AML-193 (cell line): ENCODE measurements at places on chromosomes 2 and 18.

DNA sequence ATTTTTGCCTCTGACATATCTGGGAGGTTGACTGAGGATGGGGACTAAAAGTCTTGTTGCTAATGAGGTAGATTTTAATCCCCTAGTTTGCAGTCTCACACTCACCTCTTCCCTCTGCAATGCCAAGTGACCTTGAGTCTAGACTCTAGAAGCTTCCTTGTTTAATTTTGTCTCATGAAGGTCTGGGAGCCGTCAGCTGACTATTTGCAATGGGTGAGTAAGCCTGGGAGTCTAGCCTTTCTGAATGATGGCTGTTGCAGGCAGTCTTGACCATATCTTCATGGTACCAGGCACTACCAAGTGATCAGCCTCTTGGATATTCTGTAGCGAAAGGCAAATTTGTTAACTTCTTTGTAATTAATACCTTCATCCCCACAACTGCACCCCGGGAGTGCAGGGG lies 61.2 kb downstream of the ARHGAP15 start:
- no peak for DNase-seq

GRCh38 chr2:33510586-33510968 lies 34.1 kb downstream of the RASGRP3 start:
- no peak for DNase-seq

DNA sequence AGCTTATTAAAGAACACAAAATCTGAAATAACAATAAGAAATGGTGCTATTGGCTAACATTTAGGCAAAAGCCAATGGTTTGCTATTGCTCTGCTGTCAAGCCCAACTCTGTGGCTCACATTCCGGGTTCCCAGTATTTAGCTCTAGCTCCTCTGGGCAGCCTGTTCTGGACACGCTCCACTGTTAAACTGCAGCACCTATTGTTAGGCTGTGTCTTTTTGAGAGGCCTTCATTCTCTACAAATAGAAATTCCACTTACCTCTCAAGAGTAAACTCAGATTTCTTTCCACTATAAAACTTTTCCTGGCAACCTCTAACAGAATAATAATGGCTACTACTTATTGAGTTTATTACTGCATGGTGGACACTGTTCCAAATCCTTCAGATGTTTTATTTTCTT lies 3.7 kb upstream of the KLHL14 start:
- DNase-seq, result no peak

DNA sequence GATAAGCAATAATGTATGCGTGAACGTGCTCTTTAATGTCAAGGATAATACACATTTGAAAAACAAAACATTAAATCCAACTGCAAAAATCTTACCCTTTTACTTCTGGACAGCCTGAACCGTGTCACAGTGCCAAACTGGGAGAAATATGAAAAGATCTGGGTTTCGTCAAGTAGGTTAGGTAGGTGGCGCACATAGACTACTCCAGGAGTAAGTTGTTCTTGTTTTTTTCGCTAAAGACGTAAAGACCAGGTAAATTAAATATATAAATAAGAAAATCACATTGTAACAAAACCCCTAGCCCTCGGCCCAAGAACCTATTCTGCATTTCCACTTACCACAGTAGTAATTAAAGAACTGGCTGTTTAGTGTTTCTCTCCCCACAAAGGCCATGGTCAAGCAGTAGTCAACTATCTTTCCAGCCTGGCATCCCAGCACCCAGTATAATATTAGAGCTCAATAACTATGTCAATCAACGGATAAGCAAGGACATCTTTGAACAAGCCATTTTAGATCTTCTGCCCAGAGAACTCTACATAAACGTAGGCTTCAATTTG lies 1.1 kb downstream of the NIFK start:
- DNase-seq, result peak; percentile 30

DNA sequence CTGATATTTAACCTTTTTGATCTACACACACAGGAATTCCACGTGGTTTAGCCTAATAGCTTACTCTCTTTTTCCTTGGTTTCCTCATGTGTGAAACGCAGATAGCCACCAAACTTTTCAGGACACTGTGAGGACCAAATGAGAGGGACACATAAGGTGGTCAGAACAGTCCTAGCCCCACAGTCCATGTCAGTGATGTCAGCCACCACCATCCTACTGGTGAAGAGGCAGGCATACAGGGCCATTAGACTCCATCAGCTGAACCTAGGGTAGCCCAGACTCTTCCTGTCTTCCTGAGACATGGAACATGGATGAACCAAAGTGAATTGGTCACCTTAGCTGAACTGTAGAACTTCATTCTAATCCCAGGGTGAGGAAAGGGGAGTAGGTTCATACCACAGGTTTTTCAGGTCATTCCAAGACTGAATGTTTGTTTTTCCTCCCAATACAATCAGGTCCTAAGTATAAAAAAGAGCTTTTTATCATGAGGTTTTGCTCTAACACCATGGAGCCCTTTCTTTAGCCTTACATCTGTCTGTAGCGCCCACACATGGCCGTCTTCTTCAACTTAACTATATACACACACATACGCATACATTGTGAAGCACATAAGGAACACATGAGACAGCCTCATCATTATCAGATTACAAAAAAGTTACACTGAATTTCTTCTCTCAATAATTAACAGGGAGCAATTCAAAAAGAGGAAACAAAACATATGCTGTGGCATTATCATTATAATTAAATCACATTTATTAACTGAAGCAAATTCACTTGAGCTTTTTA lies 18.5 kb upstream of the NFE2L2 start:
- DNase-seq, result no peak

- no peak for DNase-seq
These were observed 463 bp upstream of the DNAJB2 start for GRCh38 chr2:219278655-219279150.

DNA sequence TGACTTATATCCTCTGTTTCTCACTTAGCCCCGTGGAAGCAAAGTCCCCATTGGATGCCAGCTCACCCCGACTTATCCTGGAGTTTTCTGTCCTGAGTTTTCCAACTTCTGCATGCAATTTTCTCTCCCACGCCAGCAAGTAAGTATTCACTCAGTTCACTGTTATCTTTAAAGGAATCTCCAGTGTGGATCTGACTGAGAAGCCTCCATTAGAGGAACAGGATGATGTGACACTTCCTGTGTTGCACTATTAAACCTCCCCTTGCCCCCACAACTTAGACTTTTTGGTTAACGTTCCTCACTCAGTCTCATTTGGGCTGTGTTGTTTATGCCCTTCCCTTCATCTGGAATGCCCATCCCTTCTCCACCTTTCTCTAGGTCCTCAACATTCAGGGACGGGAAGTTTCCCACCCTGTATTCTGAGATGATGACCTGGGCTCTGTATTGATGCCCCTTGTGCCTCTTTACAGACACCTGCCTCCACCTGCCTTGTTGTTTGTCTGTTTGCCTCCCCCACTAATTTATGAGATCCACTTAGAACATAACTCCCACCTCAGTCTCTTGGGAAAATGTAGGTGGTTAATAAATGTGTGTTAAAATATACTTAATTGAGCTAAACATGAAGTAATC lies 536.1 kb upstream of the RAB6C start:
- peak; percentile 60 for DNase-seq

DNA sequence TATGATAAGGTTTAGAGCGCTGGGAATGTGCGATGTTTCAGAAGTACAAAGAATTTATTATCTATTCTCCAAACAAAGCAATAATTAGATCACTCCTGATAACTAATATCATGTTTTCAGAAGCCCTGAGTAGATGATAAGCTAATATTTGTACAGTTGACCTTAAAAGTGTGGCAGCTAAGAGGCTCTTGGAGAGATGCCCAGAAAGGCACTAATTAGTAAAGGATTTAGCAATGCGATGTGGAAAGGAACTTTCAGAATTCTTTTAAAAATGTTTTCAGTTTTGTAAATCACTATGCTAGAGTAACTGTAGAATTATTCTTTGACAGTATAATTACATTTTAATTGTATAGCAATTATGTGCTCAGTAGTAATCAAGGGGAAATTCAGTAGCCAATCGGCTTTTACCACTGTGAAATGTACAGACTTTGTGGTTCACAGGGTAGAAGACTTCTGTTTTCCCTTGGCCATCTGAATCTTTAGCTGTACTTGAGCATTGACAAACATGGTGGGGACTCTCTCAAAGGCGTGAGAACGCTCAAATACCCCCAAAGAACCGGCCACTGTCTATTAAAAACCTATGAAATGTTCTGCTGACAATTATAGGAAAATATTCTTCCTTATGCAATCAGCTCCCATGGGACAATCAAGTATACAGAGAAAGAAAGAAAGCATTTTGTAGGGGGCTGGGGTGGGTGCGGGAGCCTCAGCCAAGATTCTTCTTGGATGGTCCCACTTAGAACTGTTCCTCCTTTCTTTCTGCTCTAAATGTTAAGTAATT lies 262.8 kb upstream of the AGAP1 start:
- DNase-seq, result no peak

GRCh38 chr2:46574457-46575355 lies 95.3 kb downstream of the TMEM247 start:
- no peak for DNase-seq

GRCh38 chr2:172972005-172972619 lies 103.5 kb upstream of the MAP3K20 start:
- DNase-seq, result peak; percentile 51

DNA sequence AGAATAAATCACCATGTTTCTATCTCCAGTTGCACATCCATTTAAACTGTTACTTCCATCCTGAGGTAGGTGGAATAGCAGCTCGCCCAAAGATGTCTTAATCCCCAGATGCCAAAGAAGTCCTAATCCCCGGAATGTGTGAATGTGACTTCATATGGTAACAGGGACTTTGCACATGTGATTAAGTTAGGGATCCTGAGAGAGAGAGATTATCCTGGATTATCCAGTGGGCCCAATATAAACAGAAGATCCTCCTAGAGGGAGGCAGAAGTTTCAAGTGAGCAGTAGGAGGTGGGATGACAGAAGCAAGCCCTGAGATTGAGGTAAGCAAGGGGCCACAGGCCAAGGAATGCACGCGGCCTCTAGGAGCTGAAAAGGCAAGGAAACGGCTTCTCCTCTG lies 19.8 kb downstream of the CREG2 start:
- DNase-seq, result no peak

DNA sequence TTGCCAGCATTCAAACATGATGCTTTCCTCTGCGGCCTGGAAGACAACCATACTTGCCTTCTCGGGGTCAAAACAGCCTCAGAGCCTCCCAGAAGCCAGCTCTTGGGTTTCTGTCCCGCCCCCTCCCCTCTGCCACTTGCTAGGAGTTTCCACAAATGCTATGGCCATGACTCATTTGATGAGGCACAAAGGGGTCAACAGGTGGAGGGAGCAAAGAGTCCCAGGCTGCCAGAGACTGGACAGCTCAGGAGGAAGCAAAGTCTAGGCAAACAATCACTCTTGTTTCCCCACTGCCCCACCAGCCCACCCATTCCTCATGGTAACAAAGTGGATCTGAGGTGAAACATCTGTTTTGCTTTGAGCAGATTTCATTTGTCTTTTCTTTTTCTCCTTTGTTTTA lies 551.1 kb downstream of the TNS1 start:
- DNase-seq, result no peak

GRCh38 chr2:83475371-83475770 lies 983.7 kb downstream of the SUCLG1 start:
- no peak for DNase-seq

- DNase-seq, result no peak
These were observed 13.8 kb downstream of the CERKL start for GRCh38 chr2:181643151-181643550.

- no peak for DNase-seq
These were observed 27.4 kb upstream of the CATIP start for GRCh38 chr2:218329027-218329825.

GRCh38 chr2:95225658-95226057 lies 18.3 kb downstream of the ZNF892 start:
- no peak for DNase-seq

DNA sequence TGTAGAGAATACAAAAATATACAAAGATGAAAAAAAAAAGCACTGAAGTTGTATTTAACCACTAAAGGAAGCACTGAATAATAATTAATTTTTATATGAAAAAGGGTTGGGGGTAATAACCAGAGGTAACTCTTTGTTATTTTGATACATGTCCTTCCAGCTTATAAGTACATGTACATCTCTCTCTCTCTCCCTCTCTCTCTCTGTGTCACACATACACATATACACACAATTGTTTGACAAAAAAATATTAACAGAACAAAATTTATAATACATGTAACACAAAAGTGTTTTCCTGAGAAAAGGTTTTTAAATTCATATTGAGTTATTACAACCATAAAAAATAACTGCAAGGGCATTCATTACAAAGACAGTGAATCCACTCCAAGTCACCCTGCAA lies 4.6 kb downstream of the WIPF1 start:
- DNase-seq, result no peak

- DNase-seq, result no peak
These were observed 5.1 kb downstream of the CHPF start for GRCh38 chr2:219538504-219538951.

DNA sequence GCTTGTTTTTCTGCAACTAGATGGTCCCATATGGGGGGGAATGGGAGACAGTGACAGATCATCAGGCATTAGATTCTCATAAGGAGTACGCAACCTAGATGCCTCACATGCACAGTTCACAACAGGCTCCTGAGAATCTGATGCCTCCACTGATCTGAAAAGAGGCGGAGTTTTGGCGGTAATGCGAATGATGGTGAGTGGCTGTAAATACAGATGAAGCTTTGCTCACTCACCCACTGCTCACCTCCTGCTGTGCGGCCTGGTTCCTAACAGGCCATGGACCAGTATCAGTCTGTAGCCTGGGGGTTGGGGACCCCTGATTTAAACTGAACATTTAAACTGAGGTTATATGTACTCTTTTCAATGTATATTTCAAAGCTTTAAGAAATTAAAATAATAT lies 40.7 kb downstream of the SOS1 start:
- DNase-seq, result no peak

DNA sequence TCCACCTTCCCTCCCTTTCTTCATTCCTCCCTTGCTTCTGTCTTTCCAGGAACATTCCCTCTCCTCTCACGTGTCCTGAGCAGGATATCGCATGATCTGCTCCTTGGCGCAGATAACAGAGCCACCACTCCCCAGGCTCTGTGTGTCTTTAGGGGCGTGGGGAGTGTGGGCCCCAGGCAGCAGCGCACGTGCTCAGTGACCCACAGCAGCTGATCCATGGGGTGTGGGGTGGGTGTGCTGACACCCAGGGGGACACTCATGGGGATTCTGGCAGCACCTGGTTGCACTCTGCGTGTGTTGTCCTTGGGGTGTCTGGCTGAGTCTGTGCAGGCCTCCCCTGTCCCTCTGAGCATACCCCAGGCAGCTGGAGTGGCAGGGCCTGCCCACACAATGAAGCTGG lies 9.9 kb upstream of the FOSL2 start:
- DNase-seq, result no peak

- DNase-seq, result no peak
These were observed 321.6 kb upstream of the HS6ST1 start for GRCh38 chr2:128640166-128640844.

GRCh38 chr2:137420744-137421143 lies 543.5 kb upstream of the HNMT start:
- no peak for DNase-seq

GRCh38 chr18:11407940-11408339 lies 201.5 kb upstream of the SLC35G4 start:
- DNase-seq, result no peak

- no peak for DNase-seq
These were observed 15.1 kb downstream of the SERTAD2 start for GRCh38 chr2:64638502-64639120.

GRCh38 chr2:158818511-158818910 lies 23.4 kb downstream of the DAPL1 start:
- no peak for DNase-seq

GRCh38 chr18:79379931-79380815 lies 15.6 kb upstream of the NFATC1 start:
- no peak for DNase-seq
